ENCODE measurements at places on chromosomes 5 and 9.

- no peak for DNase-seq
Measured at GRCh38 chr5:175471196-175471595, 7.2 kb upstream of the SFXN1 start.

- DNase-seq = no peak
Measured at GRCh38 chr9:30732060-30732459, 1652.4 kb upstream of the ACO1 start.

DNA sequence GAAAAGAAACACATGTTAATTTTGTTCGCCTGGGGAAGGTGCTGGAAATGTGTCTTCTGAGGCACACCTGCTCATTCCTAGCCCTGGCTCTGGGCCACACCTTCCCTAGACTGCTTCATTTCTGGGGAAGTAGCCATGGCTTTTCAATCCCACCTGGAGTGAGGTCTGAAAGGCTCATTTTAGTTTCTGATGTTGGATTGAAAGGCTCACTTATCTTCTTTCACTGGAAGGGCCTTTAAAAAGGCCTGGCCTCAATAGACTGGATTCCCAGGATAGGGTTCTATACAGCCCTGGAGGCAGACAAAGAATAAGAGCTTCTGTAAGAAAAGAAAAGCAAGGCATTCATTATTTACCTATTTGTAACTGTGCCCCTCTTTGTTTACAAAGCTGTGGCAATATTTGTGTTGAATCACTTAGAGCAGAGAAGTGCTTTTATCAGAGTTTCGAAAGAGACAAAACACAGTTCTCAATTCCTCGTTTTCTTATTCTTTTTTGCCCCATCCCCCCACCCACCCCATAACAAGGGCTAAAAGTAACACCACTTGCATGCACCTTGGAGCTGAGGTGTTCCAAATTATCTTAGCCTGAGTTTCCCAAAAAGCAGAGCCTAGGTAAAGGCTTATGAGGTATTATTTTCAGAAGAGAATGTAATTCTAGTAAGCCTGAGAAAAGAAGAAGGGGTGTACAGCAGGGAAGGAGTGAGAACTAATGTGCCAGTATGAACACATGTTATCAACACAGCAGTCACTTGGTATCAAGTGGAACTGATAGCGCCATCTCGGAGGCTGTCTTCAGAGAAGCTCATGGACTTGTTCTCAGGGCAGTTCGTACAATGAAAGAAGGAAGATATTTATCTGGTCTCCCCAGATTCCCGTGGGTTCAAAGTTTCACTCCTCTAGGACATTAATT lies 413.1 kb downstream of the KCTD16 start:
- no peak for DNase-seq

- no peak for DNase-seq
Measured at GRCh38 chr9:92730897-92731296, 33.7 kb downstream of the BICD2 start.

- no peak for DNase-seq
Measured at GRCh38 chr5:120382833-120383232, 81.3 kb upstream of the PRR16 start.

GRCh38 chr9:125986966-125987365 lies 239.8 kb downstream of the PBX3 start:
- no peak for DNase-seq

DNA sequence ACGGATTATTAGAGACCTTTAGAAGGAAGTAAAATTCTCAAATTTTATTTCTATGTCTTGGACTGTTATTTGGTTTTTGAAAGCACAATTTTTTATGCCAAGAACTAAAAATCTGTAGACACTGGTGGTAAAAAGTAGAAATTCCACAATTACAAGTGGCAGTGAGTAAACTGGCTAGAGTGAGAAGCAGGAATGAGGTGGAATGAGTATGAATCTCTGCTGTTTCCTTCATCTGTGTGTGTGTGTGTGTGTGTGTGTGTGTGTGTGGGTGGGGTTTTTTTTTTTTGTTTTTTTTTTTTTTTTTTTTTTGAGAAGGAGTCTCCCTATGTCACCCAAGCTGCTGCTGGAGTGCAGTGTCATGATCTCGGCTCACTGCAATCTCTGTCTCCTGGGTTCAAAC lies 94.2 kb downstream of the TLE4 start:
- DNase-seq = no peak

DNA sequence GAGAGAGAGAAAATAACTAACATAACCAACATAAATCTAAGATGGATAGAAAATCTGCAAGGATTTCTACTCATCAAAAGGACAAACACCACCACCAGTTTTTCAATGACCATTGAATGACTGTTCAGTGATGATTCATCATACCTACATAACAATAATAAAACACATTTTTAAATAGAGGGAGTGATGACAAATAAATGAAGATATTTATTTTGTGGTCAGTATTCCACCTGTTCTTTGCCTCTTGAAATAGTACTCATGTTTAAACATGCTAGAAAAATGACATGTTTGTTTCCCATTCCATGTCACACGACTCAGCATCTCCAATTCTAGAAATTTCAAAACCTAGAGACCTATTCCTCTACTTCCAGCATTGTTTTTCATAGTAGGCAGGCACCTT lies 34.6 kb upstream of the ADAMTS16 start:
- no peak for DNase-seq

DNA sequence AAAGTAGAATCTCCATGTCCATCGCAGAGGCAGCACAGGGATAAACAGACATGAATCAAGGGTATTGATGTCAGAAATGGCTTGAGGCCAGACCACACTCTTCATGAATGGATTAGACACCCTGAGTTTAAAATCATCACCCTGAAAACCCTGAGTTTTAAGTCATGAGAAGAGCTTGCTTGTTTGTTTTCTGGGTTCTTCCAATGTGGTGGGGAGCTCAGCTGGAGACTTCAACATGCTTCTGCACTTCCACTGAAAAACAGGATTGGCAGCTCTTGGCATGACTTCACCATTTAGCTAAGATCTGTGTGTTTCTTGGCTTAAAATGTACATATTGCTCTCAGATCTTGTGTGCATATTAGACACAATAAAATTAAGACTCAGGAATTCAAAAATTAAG lies 9.8 kb downstream of the GCNT4 start:
- no peak for DNase-seq

DNA sequence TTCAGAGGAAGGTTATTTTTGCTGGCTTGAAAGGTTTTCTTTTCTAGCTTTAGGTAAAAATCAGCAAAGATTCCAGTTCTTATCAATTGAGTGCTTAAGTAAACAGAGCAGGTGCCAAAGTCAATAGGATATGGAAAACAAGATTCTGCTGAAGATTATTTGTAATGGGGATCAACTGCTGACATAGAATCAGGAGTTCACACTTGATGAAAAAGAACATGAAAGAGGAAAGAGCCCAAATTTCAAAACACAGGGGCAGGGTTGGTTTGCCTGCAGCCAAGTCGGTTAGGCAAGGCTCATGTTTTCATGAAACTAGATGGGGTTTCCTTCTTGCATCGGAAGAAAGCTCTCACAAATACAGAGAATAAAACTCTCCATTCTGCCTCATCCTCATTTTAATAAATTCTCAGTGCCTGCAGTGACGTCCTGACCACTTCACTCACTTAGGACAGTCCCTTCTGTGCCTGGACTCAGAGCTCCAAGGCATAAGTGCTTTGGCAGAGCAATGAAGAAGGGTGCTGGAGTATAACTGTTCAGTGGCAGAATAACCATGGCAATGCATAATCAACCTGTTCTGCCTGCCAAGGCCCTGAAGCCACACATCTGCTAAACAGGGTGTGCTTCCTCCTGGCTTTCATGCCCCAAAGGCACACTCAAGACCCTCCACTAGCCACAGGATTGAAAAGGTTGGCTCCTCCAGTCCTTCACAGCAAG lies 179.6 kb downstream of the GNAQ start:
- DNase-seq = no peak

DNA sequence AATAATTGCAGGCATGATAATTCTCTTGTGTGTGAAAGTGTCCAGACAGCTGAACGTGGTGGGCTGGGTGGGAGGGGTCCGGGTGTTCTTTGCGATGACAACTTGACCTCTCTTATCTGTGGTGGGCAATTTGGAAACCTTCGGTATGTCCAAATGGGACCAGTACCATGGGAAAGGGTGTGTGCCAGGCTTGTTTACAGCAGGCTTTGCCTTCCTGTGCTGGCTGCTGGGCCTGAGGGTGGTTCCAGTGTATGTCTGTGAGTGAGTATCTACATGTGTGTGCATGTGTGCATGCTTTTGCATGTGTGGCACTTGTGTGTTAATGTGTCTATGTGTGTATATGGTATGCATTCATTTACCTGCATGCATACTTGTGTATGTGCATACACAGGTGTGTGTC lies 166.4 kb downstream of the GADD45G start:
- DNase-seq = no peak

DNA sequence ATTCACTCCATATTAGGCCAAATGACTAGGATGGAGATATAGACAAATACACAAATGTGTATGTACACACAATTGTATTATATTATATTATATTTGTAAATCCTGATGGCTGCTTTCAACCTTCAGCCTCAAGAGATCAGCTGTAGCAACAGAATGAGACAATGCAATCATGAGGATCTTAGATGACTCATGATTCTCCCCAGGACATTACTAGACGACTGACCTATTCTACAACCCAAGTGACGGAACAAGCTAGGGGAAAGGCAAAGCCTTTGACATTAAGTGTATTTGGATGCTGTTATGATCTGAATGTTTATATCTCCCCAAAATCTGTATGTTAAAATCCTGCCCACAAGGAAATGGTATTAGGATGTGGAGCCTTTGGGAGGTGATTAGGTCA lies 66.5 kb downstream of the COX7C start:
- no peak for DNase-seq

GRCh38 chr9:129569502-129570449 lies 51.1 kb downstream of the C9orf50 start:
- no peak for DNase-seq
